ENCODE measurements at places on chromosomes 3 and 15. TPM values are rescaled to one million over a fixed set of nuclear protein-coding genes. Genes with fewer than 3 reads are reported as not detected.

The TMC3 gene
- total RNA-seq = not detected

The ATP10A gene
- total RNA-seq = 21.5 TPM

The TMEM87A gene
- total RNA-seq = 51.4 TPM

The SNAP23 gene
- total RNA-seq = 48.0 TPM

The ZPLD1 gene
- total RNA-seq = 1.5 TPM

The CEP19 gene
- 0.69 TPM for total RNA-seq

The PPP1R14D gene
- total RNA-seq = not detected

The SEMA3G gene
- 12.4 TPM for total RNA-seq

DNA sequence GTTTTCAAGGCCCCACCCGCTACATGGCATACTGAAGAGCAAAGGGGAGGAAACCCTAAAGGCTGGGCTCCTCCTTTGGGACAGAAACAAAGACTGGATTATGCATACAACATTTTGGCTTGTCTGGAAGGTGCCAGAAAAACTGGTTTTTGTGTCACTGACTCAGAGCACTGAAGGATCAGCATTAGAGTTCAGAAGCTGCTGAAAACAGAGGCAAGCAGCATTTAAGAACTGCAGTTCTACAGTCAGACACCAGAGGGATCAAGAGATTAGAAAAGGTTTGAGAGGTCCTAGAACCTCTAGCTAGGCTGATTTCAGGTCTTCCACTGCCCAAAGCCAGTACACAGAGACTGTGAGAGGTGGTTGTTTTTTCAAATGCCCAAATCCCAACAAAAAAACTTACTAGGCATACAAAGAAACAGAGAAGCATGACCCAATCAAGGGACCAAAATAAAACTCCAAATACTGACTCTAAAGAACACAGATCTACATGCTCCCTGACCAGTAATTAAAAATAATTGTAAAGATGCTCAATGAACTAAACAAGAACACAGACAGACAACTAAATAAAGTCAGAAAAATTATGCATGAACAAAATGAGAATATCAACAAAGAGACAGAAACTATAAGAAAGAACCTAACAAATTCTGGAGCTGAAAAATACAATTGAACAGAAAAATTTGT, 91.2 kb downstream of the SENP2 start:
- no peak for DNase-seq

GRCh38 chr3:134988666-134989065, 193.6 kb downstream of the EPHB1 start:
- DNase-seq = no peak

- no peak for DNase-seq
Measured at GRCh38 chr3:98971169-98971681, 69.7 kb upstream of the DCBLD2 start.

DNA sequence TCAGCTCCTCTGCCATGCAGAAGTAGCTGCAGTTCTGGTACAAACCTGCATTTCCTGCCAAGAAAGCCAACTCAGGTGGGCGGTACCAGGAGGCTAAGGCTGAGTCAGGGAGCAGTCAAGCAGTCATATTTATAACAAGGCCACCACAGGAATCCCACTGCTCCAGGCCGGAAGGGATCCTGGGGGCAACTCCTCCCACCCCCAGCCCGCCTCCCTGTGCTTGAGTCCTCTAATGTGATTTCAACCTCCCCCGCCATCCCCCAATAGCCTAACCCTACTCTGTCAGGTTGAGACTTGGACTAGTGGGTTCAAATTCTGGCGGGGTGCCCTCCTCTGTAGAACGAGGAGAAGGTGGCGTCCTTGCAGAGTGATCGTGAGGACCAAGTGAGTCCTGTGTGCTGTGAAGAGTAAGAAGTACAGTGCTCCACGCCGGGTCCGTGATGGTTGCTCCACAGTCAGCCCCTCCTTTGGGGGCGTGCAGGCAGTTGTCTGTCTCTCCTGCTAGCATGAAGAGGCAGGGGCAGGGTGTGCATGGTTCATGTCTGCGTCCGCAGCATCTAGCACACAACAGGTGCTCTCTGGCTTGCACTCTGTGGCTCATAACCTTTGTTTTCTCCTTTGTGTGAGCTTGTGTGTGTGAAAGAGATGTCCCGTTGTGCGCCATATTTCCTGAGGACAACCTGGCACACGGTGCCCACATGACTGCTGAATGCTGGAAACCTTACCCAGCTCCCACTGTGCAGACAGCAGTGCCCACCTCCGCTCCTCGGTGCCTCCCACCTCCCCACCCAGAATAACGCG, 78.3 kb downstream of the SMAD6 start:
- DNase-seq = peak; percentile 71

- no peak for DNase-seq
Measured at GRCh38 chr3:65928110-65928509, 110.6 kb downstream of the MAGI1 start.

- no peak for DNase-seq
Measured at GRCh38 chr3:117557464-117558090, 848.0 kb downstream of the TUSC7 start.

DNA sequence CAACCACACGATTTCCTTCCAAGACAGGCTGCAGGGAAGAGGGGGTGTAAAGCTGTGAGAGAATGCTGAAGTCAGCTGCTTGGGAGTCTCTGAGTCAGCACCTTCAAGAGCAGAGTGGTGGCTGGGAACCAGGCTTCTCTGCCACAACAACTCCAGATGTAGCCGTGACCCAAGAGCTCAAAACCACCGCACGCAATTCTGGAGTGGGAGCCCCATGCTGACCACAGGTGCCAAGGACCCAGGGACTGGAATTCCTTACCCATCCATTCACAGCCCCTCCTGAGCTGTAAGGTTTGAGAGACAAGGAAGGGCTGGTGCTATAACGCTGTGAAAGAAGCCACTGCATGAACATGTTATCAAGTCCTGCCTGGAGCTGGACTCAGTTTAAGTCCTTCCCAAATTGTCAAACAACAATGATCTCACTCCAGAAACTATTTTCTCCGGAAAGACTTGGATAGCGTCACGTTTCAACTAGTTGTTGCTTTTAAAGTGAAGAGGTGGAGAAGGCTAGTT, 61.4 kb downstream of the UMPS start:
- peak; percentile 72 for DNase-seq

GRCh38 chr3:133301731-133302130, 98.1 kb upstream of the BFSP2 start:
- DNase-seq = no peak

DNA sequence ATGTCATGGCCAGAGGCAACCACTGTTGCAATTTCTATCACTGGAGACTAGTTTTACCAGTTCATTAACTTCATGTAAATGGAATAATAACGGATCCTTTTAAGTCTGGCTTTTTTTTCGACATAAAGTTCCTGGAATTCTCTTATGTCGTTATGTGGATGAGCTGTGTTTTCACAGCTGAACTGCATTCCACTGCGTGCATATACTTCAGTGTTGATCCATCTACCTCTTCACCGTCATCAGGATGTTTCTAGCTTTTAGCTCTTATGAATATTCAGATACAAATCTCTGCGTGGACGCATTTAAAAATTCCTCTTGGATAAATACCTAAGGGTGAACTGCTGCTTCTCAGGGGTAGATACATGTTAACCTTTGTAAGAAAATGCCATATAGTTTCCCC, 15.6 kb upstream of the CYFIP1 start:
- no peak for DNase-seq

DNA sequence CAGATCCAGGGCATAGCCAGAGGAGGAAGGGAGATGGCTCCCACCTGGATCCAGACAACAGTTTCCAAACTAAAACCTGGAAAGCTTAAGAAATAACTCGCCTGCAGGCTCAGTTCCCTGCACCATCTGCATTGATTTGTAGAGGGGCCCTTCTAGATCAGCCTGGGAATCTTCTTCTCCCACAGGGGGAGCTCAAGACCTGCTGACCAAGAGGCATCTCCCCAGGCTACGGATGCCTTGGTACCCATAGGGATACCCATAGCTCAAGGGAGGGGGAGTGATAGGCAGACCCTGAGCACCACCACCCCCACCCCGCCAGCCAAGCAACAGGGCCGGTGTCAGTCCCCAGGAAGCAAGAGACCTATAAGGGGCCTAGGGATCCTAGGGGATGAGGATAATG, 28.0 kb upstream of the DCLK3 start:
- DNase-seq = no peak

DNA sequence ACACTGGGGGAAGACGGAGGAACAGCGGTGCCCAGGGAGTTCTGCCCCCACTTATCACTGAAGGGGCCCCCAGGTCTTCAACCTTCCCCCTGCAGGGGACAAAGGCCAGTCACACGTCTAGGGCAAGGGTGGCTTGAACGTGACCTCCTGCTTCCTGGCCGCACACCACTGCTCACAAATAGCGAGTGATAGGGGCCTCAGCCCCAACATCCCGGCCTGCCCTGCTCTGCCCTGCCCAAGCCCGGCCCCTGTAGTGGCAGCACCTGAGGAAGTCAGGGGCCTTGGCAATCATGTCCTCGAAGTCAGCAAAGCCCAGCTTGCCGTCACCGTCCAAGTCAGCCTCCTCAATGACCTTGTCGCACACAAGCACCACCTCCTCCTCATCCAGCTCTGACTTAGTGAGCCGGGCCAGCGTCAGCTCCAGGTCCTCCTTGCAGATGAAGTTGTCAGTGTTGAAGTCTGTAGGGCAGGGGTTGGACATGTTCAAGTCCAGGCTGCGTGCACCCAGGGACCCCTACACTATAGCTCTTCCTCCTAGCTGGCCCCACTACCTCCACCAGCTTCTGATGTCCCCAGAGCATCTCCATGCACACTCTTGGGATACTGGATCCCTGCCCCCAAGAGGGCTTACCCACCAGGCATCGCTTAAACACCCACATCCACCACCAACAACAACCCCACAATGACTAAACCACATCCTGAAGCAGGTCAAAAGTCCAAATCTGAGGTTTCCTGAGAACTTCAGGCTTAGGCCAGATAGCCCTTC, 13.3 kb downstream of the SH2D7 start:
- no peak for DNase-seq

DNA sequence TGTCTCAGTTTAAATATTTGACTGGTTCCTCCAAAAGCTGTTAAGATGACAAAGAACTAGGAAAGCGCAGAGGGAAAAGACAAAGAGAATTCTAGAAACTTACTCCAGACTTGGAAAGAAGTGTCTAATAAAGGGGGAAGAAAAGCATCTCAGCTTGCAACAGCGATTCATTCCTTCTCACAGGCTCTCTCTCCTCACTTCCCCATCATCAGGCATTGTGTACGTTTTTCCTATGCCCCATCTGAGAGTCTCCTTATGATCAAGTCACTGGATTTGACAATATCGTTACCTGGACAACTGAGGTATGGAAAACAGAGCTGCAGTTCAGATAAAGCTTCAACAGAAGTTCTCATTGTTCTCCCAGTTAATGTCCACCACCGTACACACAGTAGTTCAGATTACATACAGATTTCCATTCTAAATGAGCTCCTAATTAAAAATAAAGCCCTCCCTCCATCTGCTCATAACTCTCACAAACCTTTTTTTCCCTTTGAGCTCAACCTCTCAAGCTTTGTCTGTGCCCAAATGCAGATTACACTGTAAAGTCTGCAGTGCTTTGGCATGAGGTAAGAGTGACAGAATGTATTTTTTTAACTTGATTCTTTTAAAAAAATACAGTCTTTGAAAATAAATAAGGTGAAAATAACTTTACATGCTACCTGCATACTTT, 254.4 kb upstream of the THBS1 start:
- no peak for DNase-seq

GRCh38 chr15:77611767-77612166, 20.9 kb downstream of the LINGO1 start:
- no peak for DNase-seq

DNA sequence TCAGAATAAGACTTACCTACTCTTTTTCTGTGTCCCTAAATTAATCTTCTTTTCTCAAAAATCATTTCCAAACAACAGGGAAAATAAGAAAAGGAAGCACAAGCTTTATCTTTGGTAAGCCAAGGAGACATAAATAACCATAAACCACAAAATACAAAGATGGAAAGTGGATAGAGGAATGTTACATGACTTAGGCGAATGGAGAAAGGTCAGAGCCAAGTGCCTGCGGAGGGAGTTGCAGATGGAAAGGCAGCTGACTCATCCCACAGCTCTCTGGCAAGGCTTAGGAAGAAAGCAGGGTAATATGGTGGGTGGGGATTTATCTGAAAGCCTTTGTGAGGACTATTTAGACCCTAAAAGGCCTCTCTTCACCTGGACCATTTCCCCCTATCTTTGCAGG, 72.8 kb downstream of the GALK2 start:
- DNase-seq = no peak

DNA sequence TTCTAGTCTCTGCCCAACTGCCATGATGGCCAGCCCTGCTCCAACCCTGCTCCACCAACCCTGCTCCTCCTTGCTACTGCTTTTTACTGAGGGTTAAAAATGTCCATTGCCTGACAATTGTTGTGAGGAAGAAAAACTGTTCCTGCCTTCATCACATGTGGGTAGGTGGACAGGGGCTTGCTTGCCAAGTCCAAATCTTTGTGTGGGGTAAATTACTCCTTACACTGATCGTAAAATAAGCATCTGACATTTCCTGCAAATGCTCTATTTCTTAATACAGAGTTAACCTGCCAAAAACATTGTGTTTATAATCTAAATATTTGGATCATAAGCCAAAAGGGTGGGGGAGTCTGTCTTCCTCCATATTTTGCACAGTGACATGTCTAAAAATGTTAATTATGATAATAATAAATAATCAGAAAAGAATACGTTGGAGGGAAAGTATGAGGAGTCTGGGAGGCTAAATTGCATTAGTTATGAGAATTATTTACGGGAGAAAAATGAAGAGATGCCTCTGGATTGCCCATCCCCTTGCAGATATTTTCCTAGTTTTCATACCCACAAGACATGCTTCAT, 242.5 kb upstream of the TBL1XR1 start:
- no peak for DNase-seq

- DNase-seq = no peak
Measured at GRCh38 chr15:82999905-83000671, 11.4 kb downstream of the C15orf40 start.

GRCh38 chr3:45253316-45253715, 27.2 kb upstream of the TMEM158 start:
- no peak for DNase-seq

- DNase-seq = peak; percentile 86
Measured at GRCh38 chr15:92069308-92070250, 216.1 kb downstream of the SLCO3A1 start.

- DNase-seq = no peak
Measured at GRCh38 chr3:133877221-133877620, 18.5 kb downstream of the RAB6B start.

GRCh38 chr3:18657858-18658820, 233.0 kb upstream of the SATB1 start:
- no peak for DNase-seq

GRCh38 chr15:79875213-79875612, 21.6 kb downstream of the MTHFS start:
- no peak for DNase-seq

All from posterior vena cava (tissue), 2 donors.